ENCODE measurements at places on chromosomes 4 and X.

GRCh38 chr4:86841309-86841708 lies 7.9 kb downstream of the SLC10A6 start:
- no peak for DNase-seq

GRCh38 chr4:101031971-101032370 lies 315.4 kb downstream of the PPP3CA start:
- no peak for DNase-seq

DNA sequence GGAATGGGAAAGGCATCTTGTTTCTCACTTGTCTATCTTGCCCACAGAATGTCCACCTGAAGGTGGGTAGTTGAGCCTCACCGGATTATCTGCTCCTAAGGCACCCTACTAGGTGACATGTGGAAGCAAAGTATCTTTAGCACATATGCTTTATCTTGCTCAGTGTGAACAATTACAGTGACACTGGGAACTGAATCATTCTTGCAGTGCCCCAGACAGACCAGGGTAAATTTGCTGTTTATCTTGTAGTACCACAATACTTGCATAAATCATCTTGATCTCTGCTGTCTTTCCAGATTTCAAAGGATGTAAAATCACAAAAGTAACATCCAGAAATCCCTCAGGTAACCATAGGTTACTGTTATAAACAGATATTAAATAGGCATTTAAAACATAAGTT lies 930.0 kb upstream of the INTU start:
- no peak for DNase-seq

GRCh38 chr4:54006755-54007154 lies 57.6 kb downstream of the CHIC2 start:
- no peak for DNase-seq

DNA sequence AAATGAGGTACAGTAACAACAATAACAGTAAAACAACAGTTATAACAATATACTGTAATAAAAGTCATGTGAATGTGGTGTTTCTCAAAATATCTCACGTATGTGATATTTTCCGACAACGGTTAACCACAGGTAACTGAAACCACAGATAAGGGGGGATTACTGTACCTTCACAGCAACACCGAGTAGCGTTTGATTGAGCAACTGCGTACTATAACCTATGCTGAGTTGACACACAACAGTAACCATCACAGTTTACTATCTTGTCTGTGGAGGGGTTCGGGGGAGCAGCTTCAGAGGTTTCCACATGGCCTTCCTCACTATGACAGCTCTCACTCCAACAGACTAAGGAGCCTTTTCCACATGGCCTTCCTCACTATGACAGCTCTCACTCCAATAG lies 13.4 kb downstream of the RBMX2 start:
- DNase-seq: no peak

- DNase-seq: no peak
Observed at GRCh38 chrX:46687619-46688018, 71.3 kb downstream of the SLC9A7 start.

GRCh38 chr4:136302566-136302965 lies 1229.7 kb downstream of the PCDH18 start:
- no peak for DNase-seq

DNA sequence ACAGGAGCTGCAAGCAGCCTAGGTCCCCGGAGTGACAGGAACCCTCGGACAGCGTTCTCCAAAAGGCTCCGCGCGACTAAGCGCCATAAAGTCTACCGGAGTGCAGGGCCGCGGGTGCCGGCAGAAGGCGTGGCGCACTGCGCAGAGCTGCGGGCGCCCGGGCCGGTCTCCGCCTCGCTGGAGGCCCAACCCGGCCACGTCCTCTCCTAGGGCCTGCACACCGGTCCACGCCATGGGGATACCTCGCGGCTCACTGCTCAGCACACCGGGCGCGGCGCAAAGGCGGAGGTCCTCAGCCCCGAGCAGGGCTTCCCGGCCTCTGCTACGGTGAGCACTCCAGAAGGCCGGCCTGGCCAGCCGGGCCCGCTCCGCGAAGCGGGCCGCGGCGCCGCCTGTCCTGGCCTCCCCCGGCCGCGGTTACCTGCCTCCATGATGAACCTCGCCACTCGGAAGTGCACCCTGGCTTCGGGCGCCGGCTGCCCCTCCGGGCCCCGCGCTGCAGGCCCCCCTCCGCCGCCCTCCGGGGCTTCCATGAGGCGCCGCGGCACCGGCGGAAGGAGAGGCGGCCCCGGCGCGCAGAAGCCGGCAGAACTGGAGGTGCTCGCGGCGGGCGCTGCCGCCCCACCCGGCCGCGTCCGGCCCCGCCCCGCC lies at the start of gene CCNQ:
CCNQ (minus strand) TSS at position 599 of the 651 bp plus-strand sequence; CDS start at position 533, 66 bp downstream.
- no peak for DNase-seq

GRCh38 chr4:177250056-177250696 lies 59.5 kb upstream of the NEIL3 start:
- DNase-seq: peak; percentile 59

DNA sequence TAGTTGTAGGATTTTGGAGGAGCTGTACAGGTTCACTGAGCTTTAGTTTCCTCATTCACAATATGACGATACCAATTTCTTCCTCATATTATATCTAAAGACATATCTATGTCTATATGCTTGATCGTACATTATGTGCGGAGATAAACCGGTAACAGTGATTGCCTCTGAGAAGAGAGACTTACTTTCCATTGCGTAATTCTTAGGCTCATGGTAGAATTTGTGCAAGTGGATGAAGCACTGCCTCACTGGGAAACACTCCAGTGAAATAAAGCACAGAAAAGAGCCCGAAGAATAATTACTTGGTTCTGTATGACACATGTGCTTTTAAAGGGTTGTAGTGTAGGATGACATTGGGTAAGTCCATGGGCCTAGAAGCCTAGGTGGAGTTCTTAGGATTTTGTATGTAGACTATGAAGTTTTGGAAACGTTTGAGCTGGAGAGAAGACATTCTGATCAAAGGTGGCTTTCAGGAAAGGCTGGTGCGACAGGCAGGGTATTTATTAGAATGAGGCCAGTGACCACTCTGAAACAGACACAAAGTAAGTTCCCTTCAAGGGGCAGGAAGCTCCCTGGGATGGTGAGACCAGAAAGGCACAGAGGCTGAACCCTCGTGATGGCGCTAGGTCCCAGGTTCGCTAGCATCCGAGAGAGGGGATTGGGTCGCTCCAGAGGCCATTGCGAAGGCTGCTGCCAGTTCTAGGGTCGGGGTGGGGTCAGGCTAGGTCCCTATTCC lies 649 bp upstream of the VBP1 start:
- DNase-seq: no peak

- no peak for DNase-seq
Observed at GRCh38 chr4:69214716-69215115, at the start of gene UGT2B11. Gene UGT2B11 (minus strand): TSS chr4:69214748. CDS start chr4:69214722, 26 bp downstream.

GRCh38 chr4:166324321-166324720 lies 451.3 kb downstream of the TLL1 start:
- no peak for DNase-seq

- DNase-seq: no peak
Observed at GRCh38 chr4:60884587-60884986, 315.5 kb upstream of the ADGRL3 start.

DNA sequence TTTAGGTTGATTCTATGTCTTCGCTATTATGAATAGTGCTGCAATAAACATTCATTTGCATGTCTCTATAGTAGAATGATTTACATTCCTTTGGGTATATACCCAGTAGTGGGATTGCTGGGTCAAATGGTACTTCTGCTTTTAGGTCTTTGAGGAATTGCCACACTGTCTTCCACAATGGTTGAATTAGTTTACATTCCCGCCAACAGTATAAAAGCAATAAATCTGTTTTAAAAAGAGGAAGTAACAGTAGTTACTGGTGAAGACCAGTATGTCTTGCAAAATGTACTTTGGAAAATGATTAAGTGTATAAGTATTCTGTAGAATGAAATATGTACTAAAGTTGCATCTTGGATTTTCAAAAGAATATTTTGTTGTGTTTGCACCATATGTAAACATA lies 77.3 kb downstream of the SHROOM4 start:
- DNase-seq: no peak

GRCh38 chrX:134948333-134949241 lies 42.2 kb upstream of the SMIM10 start:
- no peak for DNase-seq

DNA sequence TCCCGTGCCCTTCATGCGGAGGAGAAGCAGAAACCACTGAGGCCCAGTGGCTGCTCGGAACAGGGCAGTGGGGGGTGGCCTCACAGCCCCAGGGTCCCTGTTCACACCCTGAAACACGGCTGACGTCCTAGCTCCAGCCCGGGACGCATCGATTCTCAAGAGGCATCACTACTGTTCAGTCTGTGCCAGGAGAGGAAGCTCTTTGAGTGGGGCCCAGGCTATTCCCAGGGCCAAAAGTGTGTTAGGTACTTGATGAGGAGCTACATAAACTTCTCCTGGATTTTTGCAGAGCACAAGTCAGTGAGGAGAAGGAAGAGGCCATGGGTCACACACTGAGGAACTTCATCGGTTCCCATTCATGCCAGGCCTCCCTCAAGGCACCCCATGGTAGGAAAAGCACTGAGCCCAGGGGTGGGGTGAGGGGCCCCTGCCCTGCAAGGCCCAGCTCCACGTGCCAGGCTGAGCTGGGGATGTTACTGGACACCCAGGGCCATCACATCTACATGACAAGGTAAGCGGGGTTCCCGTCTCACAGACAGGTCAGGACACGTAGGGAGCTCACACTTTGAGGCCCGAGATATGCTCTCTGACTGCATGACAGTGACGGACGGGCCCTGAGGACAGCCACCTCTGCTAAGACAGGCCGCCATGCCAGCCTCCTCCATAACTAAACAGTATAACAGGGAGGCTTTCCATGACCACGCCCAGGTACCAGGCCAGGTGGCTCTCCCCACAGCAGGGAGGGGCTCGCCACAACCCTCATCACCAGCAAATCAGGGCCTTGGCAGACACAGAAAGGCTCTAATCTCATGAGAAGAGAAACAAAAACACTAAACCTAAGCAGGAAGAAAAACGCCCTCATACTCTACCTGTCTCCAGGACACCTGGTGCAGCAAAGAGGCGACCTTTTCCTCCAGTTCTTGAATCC lies 12.4 kb downstream of the TNIP2 start:
- DNase-seq: no peak

GRCh38 chr4:90606781-90607180 lies 479.6 kb downstream of the CCSER1 start:
- no peak for DNase-seq

GRCh38 chrX:131970347-131970746 lies 52.8 kb upstream of the STK26 start:
- no peak for DNase-seq

DNA sequence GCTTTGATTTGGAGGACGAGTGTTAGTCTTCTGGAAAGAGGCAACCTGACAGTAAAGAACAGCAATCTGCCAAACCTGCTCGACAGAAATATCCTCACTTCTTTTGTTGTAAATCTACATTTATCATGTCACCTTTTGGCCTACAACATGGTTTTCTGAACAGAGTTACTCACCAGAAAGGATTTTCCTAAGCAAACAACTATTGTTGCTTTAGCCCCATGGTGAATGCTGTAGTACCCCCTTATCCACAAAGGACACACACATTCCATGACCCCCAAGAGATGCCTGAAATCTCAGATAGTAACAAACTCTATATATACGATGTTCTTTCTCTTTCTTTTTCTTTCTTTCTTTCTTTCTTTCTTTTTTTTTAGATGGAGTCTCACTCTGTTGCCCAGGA lies 42.7 kb downstream of the TMEM150C start:
- DNase-seq: no peak

DNA sequence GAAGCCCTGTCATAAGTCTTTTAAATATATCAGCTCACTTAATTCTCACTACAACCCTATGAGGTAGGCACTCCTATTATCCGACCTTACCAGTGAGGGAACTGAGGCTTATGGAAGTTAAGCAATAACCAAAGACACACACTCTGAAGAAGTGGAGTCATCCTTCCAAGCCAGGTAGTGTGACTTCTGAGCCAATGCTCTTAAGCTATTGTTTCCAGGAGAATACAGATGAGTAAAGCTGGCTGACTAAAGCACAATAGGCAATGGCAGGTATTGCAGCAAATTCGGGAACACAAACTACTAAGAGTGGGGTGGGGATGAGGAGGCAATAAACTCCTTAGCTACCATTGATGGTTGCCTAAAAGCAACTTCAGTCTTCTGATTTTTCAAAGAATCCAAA lies 81.8 kb upstream of the KIT start:
- no peak for DNase-seq

DNA sequence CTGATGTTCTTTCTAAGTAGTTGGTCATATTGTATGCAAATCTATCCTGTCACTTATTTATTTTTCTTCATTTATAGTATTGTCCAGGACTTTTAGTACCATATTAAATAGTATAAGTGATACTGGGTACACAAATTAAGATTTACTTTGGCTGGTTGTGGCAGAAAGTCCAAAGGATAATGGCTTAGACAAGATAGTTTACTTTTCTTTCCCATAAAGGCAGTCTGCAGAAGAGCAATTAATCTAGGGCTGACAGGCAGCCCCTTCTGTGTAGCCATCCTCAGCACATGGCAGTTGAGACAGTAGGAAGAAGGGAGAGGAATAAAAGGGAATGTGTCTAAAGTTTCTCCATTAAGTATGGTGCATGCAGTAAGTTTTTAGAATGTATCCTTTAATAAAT lies 6.4 kb downstream of the RBM10 start:
- no peak for DNase-seq

GRCh38 chr4:16572161-16572560 lies 326.3 kb downstream of the LDB2 start:
- DNase-seq: no peak

DNA sequence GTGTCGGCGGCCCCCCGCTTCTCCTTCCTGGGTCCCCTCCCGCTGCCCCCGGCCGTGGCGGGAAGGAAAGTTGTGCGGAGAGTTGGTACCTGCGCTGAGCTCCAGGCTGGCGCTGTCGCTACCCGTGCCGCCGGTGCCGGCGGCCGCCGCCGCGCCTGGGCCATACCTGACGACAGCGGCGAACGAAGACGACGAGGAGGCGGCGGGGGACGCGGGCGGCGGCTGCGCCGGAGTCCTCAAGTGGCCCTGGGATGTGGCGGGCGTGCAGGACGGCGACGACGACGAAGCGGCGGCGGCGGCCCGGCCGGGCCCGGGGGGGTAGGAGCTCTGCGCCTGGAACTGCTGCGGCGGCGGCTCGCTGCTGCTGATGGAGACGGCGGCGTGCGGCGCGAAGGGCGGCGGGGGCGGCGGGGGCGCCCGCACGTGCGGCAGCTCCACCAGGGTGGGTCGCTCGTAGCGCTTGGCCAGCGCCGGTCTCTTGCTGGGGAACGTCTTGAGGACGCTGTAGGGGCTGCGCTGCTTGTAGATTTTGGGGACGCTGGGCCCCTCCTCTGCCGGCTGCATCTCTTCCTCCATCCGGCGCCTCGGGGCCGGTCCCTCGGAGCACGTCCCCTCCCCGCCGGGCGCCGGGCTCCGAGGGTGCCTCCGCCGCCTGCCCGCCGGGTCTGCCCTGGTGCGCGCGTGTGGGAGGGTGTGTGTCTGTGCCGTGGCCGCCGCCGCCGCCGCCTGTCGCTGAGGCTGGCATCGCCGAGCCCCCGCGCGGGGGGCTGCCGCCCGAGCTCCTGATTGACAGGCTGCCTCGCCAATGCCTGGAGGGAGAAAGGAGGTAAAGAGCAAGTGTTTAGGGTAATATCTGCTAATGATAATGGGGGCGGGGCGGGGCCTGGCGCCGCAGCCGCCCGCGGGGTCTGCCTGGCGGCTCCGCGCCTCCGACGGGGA lies 618 bp downstream of the BEND4 start:
- DNase-seq: peak; percentile 78

Data from CD4-positive, alpha-beta T cell treated with Interleukin-4 for 1 hour (primary cell).